ENCODE measurements at places on chromosomes 2 and 18.

DNA sequence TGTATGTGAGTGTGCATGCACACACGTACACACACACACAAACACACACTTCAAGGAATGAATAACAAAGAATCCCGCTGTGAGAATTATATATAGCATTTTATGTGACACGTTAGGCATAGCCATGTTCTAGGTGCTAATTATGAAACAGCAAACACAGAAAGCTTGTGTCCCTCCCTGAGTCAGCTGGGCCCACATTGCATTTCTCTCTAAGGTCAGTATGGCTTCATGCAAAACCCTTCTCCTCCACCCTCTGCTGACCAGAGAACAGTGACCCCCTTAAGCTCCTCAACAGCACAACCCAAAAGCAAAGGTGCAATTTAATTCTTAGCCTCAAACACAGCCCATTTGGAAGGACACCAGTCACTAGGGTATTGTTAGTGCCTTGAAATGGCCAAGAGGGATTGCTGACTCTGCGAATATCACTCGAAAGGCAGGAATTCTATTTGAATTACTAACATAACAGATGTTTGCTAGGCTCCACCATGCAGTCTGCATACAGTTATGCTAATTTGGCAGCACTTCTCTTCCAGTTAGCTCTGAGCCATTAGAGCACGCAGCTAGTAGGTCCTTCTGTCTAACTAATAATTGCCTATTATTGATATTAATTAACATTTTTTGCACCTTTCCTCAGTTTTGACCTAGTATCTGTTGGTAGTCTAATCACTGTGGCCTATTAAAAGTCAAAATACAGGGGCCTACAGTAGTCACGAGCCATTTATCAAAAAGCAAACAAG, 149.0 kb downstream of the LNPK start:
- no peak for DNase-seq

DNA sequence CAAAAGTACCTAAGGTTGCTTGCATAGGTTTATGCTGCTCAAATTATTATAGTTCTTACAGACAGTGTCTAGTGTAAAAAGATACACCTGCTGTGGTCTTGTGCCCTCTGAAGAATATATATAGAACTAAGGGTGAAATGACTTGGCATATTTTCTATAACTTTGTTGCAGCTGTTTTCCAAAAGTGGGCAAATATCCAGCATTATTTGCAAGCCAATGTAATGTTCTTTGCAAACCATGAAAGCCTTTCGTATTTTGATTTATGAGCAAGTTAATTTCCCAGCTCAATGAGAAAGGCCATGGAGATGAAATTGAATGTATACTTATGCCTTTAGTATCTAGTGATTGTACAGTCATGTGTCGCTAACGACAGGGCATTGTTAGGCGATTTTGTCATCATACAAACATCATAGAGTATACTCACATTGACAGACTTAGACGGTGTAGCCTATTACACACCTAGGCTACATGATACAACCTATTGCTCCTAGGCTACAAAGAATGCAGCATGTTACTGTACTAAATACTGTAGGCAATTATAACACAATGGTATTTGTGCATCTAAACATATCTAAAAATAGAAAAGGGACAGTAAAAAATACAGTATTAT, 116.3 kb downstream of the PLCL1 start:
- no peak for DNase-seq

GRCh38 chr18:69250305-69251151, 150.2 kb upstream of the DOK6 start:
- no peak for DNase-seq

- peak; percentile 56 for DNase-seq
Measured at GRCh38 chr18:58612315-58613055, 16.4 kb downstream of the ALPK2 start.

- peak; percentile 76 for DNase-seq
Measured at GRCh38 chr18:56702946-56703345, 51.8 kb downstream of the WDR7 start.

- no peak for DNase-seq
Measured at GRCh38 chr2:145748927-145749326, 1229.0 kb upstream of the ZEB2 start.

- no peak for DNase-seq
Measured at GRCh38 chr2:235563056-235563910, 69.4 kb downstream of the AGAP1 start.

DNA sequence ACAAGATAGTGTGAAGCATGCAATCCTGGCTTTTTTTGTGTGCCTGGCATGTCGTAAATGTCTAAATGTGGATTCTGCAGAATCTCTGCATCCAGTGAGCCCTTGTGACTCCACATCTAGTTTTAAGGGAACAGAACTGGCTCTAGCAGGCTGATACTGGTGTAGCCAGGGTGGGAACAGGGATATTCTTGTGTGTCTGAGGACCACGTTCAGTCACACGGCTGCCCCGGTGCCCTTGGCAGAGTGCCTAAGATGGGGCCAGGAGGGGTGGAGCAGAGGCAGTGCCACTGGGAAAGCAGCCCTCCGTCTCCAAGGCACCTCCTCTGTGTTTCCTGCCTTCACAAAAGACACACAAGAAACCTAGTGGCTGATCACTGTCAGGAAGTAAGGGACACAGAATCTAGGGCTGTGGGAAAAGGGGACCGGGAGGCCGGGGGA, 91.5 kb upstream of the PARD3B start:
- DNase-seq: no peak

Measured in PC-3 (cell line).